ENCODE measurements at places on chromosomes 7 and 10. TPM values are rescaled to one million over a fixed set of nuclear protein-coding genes. Genes with fewer than 3 reads are reported as not detected.

The AMPH gene
- 3.4 TPM for total RNA-seq

The ADAM12 gene
- 23.6 TPM for total RNA-seq

The DOCK1 gene
- total RNA-seq, result 98.5 TPM

The PIP gene
- total RNA-seq, result not detected

Data from smooth muscle cell of bladder (primary cell).